Bone marrow (tissue), 2 donors: ENCODE measurements at places on chromosomes 2 and 18.

- DNase-seq: no peak
Measured at GRCh38 chr2:234579231-234579962, 82.5 kb upstream of the ARL4C start.

DNA sequence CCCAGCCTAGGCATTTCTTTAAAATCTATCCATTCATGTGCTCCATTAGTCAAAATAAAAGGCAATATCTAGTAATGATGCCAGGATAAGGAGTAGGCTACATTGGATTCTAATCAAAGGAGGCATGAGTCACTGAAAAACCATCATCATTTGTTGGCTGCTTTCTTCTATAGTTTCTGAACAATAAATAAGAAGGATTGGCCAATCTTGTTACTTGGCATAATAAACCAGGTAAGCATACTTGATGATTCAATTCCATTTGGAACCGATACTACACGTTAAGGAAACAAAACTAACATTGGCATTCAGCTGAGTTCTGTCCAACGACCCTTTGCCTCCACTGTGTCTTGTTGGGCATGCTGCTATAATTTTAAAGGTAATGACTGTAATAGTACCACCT lies 27.2 kb downstream of the ATP8B1 start:
- DNase-seq: no peak

- no peak for DNase-seq
Measured at GRCh38 chr2:39050109-39050508, 70.7 kb downstream of the SOS1 start.

GRCh38 chr2:98847853-98848252 lies 88.2 kb downstream of the CRACDL start:
- no peak for DNase-seq

DNA sequence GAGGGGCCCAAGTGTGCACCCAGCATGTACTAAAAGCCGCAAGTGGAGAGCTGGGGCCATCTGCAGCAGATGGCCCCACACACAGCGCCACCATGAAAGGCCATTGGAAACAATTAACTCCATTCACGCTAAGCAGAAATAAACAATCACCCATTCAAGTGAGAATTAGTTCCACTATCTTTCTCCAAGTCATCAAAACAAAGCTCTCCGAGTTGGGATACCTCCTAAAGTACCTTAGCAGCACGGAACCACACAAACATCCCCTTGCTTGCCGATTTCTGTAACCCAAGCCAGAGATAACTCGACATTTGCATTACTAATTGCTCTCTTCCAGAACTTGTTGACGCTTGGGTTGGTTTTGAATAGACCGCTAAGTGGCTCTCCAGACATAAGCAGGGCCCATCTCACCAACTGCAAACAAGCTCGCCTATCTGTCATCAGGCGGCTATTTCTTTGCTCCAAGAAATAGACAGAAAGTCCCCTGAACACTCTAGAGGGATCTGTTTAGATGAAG lies 840.6 kb upstream of the SALL3 start:
- DNase-seq: no peak

- no peak for DNase-seq
Measured at GRCh38 chr2:120224256-120224655, 1.1 kb upstream of the TMEM185B start.

GRCh38 chr2:156852681-156853080 lies 404.8 kb upstream of the GALNT5 start:
- no peak for DNase-seq

DNA sequence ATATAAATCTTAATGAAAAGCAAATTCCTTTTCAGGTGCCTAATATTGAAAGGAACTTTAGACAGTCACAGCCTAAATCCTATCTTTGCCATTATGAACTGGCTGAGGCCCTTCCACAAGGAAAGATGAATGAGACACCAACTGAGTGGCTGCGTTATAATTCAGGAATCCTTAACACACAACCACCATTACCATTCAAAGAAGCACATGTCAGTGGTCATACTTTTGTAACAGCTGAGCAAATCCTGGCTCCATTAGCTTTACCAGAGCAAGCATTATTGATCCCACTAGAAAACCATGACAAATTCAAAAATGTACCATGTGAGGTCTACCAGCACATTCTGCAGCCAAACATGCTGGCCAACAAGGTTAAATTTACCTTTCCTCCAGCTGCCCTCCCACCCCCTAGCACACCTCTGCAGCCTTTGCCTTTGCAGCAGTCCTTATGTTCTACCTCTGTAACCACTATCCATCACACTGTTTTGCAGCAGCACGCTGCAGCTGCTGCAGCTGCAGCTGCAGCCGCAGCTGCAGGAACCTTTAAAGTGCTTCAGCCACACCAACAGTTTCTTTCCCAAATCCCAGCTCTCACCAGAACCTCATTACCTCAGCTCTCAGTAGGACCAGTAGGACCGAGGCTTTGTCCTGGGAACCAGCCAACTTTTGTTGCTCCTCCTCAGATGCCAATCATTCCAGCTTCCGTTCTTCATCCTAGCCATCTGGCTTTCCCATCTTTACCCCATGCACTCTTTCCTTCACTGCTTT lies 340.1 kb downstream of the ZNF804A start:
- no peak for DNase-seq

GRCh38 chr2:54967759-54968365 lies 82.4 kb downstream of the RTN4 start:
- no peak for DNase-seq

- DNase-seq: no peak
Measured at GRCh38 chr2:101723371-101724124, 26.0 kb downstream of the MAP4K4 start.

DNA sequence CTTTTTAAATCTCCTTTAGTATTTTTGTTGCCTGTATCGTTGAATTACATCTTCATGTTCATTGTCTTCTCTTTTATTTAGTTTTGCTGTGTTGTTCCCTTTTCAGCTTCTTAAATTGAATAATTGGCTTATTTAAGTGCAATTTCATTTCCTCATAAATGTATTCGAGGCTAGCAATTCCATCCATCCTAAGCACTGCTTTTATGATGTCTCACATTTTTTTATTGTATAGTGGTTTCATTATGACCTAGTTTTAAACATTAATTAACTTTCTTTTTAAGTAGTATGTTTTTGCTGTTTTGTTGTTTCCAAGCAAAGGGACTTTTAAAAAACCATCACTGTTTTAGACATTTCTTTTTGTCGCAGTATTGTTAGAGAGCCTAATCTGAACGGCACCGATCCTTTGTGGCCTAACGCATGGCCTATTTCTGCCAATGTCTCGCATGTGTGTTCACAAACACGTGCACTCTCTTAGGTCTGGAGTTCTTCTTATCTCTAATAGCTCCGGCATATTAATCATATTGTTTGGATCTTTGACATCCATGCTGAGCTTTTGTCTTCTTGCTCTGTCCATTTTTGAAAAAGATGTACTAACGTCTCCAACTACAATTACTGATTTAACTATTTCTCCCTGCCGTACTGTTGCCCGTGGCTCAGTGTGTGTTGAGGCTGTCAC lies 59.6 kb upstream of the ZNF516 start:
- no peak for DNase-seq

GRCh38 chr2:172671501-172671900 lies 64.1 kb upstream of the RAPGEF4 start:
- no peak for DNase-seq
